Activated CD4-positive, alpha-beta T cell treated with anti-CD3 and anti-CD28 coated beads for 24 hours (primary cell): ENCODE measurements at places on chromosomes 3 and 15.

DNA sequence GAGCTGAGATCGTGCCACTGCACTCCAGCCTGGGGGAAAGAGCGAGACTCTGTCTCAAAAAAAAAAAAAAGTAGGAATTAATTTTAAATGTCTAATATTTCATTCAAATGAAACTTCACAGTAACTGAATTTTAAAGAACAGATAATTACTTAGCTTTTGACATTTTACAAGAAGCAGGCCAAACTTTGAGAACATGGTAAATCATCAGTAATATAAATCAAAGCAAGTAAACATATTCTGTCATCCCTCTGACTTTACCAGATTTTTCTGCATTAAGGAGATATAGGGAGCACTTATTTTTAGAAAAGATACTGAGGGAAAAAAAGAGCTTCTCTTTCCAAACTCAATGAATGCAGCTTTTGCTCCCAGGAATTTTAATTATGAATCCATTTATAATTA lies 37.0 kb downstream of the NR1I2 start:
- no peak for DNase-seq

GRCh38 chr3:188834349-188834748 lies 337.4 kb upstream of the TPRG1 start:
- DNase-seq, result peak; percentile 4

DNA sequence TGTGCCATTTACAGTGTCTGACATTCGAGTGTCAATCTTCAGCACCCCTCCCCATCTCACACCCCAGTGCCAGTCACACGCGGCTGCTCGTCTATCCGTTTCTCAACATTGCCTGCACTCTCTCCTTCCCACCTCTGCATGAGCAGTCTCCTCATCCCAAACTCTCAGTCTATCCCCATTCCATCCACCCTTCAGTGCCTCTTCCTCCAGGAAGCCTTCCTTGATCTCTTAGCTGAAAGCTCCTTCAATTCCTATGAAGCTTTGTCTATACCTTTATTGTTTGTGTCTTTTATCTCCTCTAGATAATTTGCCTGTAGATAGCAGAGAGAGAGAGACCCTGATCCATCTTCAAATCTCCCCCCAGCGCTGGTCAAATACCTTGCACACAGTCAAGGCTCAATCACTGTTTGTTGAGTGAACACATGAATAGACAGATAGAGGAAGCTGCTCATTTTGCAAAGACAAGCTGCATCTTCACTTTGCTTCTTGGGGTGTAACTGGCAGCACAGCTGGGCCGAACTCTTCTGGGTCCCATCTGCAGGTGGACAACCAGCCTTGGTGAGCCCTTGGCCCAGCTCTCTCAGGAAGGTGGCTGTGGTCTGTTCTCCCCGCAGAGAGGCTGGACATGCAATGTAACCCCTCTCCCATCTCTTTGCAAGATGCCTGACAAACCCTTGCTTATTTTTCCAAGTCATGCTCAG lies 52.8 kb downstream of the ITGA11 start:
- DNase-seq, result no peak

GRCh38 chr3:128496019-128496601 lies 3.1 kb upstream of the GATA2 start:
- DNase-seq, result no peak

- no peak for DNase-seq
Measured at GRCh38 chr3:80285388-80285787, 517.6 kb upstream of the ROBO1 start.

DNA sequence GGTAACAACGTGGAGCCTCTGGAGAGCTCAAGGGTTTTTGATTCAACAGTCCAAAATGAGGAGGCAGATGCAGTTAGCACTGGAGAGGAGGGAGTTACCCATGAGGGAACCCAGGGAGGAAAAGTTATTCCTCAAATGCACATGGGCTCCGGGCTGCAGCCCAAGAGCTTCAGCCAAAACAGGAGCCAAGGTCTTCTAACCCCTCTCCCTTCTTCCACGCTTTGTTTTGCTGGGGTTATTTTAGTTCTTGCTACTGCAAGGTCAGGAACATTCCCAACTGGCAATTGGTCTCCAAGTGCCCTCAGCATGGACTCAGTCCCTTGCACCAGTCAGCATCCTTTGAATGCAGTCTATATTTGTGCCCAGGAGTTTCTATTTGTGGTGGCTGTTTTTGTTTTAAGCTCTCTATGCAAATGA lies 90.0 kb downstream of the TGFBR2 start:
- DNase-seq, result no peak

DNA sequence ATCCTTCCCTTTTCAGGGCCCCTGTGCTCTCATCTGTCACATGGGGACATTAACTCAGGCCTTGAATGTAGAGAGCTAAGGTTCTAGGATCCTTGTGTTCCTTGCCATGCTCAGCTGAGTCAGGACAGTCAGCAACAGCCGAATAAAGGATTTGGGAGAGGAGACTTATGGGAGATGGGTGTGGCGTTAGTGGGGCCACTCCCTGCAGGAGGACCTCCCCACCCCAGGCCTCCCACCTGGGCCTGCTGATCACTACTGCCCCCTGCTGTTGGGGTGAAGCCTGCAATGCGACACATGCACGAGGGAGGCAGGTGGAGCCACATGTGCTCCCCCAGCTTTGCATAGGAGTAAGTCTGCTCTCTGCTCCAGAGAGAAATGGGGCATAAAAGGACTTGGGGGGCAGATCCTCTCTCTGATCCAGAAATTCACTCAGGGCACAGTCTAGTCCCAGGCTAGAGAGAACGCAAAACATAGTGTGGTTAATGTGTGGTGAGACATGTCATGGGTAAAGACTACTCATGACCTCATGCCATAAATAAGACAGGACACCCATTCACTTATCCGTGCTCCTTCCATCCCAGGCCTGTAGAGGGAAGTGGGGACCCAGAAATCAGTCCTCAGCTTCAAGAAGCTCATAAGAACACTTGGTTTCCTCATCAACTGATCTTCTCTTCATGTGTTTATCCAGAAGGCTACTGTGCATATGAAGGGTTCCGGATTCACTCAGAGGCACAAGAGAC lies 19.4 kb downstream of the RBP1 start:
- no peak for DNase-seq

GRCh38 chr15:38617831-38618230 lies 53.2 kb upstream of the RASGRP1 start:
- no peak for DNase-seq

- DNase-seq, result no peak
Measured at GRCh38 chr15:77550301-77551251, 82.1 kb downstream of the LINGO1 start.

DNA sequence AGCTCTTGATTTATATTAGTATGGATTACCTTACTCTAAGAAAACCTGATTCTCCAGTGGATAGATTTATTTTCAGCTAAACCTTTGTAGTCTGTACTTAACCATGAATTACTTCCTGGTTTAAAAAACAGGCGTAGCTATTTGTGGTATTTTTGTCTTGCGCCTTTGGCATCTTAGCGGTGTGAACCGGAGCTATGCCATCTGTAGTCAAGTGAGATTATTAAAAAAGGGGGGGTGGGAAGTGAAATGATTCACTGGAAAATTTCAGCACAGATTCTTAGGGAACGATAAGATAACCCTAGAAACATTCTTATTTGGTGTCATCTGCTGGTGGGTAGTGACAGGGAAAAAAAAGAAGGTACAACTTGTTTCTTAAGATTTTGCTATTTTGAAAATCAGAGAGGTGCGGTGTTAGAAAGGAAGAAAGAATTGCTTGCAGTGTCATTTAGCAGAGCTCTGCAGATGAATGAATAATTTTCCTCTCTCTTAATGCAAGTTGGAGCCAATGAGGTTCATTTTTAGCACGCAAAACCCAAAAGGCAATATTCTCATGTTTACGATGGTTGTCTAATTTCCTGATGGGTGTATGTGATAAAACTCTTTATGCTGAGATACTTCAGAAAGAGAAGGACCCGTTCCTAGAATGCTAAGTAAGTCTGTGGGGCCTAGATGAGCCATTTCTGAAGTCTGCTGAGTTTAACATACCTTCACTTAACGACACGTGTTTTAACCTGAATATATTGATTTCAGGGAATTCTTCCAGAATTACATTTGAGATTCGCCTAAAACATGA lies 44.0 kb downstream of the PSMD6 start:
- no peak for DNase-seq

GRCh38 chr3:59515966-59516365 lies 466.1 kb upstream of the CFAP20DC start:
- no peak for DNase-seq

GRCh38 chr3:31613177-31613576 lies 80.5 kb downstream of the STT3B start:
- no peak for DNase-seq

DNA sequence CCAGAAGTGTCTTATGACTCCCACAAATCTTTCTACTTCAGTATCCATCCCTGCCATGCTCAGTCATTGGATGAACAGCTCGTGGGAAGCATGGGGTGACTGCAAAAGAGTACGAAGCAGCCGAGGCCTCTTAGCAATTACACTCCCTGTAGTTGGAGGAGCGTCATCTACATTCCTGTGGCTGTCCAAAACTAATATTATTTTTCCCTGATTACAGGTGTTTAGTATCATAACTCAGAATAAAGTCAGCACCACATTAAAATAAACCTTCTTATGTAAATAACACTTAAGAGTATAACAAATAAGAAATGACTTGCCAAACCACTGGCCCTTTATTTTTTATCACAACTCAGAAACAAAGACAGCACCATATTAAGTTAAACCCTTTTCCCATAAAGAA lies 141.5 kb downstream of the PLOD2 start:
- no peak for DNase-seq

GRCh38 chr3:9247361-9247940 lies 2.0 kb downstream of the SRGAP3 start:
- no peak for DNase-seq

GRCh38 chr3:60598671-60599070 lies 652.6 kb downstream of the FHIT start:
- DNase-seq, result no peak

DNA sequence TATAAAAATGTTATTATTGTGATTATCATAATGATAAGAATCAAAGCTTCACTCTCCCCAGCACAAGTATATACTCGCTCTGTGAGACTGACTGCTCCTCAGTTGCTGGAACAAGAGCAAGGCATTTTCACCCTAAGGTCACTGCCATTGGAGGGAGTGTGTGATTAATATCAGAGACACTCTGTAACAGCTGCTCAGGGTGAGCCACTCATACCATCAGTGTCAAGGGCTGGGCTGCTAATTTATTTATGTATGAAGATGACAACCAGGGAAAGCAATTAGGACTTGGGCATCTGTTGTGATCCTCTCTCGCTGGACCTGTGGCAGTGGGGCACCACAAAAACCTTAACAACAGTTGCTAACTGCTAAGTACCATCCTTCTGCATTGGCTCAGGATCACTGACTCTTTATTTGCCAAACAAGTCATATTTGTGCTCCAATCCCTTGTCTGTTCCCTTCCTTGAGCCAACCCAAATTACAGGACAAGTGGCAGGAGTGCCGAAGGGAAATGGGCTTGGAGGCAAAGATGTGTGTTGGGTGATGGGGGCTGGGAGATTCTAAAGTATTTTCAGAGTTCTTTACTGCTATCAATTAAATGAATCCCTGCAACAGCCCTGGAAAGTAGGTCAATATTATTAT lies 297.5 kb upstream of the STT3B start:
- DNase-seq, result no peak

DNA sequence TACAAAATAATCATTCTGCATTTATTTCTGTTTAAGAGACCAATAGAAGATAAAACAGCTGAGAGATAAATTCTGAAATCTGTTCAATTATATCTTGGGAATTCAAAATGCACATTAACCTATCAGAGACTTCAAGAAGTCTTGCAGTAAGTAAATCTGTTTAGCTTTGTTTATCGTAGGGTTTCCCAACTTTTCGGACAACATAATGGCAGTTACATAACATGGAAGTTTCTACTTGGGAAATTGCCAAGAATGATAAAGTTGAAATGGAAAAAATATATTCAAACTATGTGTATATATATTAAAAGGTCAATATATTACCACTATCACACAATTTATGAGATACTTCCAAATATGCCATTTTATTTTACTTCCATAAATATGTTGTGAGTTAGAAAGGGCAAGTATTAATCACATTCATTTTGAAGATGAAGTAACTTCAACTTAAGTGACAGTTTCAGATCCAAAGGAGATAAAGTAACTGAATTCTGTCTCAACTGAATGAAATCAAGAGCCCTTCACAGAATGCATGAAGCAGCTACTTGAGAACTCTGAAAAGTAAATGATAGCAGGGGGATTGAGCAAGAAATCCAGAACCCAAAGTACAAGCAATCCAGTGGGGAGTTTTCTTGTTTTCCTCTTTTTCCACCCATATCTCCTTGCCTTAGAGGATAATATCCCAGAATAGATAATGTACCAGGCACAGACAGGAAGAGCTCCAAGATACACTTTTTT lies 108.8 kb downstream of the PLOD2 start:
- DNase-seq, result no peak

GRCh38 chr15:101103598-101103997 lies 148.2 kb downstream of the CHSY1 start:
- DNase-seq, result no peak

- no peak for DNase-seq
Measured at GRCh38 chr3:25365636-25366035, 62.4 kb upstream of the RARB start.
